Adipose tissue (tissue), 3 donors: ENCODE measurements at places on chromosomes 11 and 22. TPM values are rescaled to one million over a fixed set of nuclear protein-coding genes. Genes with fewer than 3 reads are reported as not detected.

The RASGRP2 gene
- polyA plus RNA-seq = 9.8 TPM

The DGCR2 gene
- 24.3 TPM for polyA plus RNA-seq

The OR4C46 gene
- polyA plus RNA-seq = not detected

The CD3D gene
- polyA plus RNA-seq = 1.2 TPM
